KG1 (cell line): ENCODE measurements at places on chromosomes 3 and 15.

GRCh38 chr3:149581681-149582370, 76.0 kb downstream of the WWTR1 start:
- DNase-seq, result no peak

DNA sequence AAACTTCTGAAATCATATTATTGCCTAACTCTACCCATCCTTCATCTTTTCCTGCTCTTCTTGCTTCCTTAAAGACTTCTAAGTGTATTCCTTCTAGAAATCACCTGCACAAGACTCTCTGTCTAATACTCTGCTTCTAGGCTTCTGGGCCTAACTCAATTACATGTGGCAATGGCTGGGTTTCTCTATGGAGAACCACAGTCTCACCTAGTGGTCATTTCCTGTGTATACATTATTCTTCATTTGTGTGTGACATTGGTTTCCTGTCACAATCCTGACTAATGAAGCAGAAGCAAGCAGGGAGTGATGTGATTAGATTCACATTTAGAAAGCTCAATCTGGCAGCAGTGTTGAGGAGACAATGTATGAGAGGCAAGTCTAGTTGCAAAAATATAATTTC, 16.9 kb upstream of the CLDN1 start:
- DNase-seq, result no peak

GRCh38 chr3:124860599-124860998, 26.6 kb downstream of the ITGB5 start:
- DNase-seq, result no peak

DNA sequence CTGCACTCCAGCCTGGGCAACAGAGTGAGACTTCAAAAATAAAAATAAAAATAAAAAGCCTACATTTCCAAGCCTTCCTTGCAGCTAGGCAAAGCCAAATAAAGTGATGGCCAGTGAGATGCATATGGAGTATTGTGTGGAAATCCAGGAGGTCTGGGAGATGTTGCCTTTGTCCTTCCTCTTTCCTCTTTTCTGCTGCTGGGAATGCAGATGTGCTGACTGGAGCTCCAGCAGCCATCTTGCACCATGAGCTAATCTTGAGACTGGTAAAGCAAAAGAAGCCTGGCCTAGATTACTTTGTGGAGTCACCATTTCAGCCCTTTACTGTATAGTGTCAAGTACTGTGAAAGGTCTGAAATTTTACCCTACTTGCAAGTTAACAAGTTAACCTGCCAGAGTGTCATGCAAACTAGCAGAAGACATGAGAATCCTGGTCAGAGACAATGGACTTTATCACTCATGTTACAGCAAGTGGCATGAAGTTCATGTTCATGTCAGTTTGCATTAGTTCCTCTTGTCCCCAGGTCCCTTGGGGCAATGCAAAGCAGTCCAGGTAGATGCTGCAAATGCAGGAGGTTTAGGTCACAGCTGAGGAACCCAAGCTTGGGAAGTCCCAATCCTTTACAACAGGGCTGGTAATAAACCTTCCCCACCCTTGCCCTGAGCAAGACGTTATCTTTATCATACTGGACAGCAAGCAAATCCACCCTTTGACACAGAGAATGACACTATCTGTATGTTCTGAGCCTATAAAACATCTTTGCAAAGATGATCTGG, 103.1 kb downstream of the TLE3 start:
- DNase-seq, result no peak

GRCh38 chr3:56800130-56800831, 1.5 kb downstream of the ARHGEF3 start:
- DNase-seq, result no peak

- no peak for DNase-seq
Observed at GRCh38 chr15:78167227-78167888, 18.2 kb downstream of the IDH3A start.

DNA sequence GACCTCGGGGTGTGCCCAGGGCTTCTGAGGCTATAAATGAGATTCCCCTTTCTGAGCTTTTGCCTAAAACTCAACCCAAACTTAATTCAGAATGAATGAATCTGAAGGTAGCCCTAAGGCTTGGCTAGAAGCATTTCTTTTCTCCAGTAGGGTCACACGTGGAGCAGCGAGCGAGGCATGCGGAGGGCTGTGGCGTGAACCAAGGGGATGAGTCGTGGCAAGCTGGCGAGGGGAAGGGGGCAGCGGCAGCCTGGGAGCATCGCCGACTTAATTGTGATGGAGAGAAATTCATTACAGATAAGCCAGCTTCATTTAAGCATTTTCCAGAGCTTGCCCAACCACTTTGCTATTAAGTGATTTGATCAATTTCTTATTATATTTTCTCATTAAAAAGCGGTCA, 79.9 kb downstream of the CHSY1 start:
- no peak for DNase-seq

DNA sequence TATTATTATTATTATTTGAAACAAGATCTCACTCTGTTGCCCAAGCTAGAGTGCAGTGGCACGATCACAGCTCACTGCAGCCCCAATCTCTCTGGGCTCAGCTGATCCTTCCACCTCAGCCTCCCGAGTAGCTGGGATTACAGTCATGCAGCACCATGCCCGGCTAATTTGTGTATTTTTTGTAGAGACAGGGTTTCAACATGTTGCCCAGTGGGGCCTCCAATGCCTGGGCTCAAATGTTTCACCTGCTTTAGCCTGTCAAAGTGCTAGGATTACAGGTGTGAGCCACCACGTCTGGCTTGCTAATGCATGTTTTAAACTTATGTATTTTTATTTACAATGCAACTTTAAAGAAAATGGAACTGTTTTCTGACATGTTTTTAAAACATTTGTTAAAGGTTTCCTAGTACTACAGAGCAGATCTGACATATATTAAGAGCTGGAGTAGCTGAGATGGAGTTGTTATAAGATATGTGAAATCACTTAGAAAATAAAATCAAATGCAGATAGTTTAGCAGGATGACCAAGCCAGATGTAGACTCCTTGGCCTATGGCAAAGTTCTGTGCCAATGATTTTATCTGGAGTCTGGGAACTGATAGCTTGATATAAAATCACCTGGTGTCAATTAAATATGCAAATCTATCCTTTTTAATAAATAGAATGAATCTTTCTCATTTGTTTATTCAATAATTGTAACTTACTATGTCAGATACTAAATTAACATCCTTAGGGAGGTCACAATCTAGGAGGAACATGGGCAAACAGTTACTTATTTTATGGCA, 310.1 kb upstream of the NAALADL2 start:
- no peak for DNase-seq

GRCh38 chr3:72887705-72888545, at the start of gene GXYLT2:
Gene GXYLT2, plus strand, starts transcription at chr3:72888046. Its CDS starts 188 bp downstream, at chr3:72888234.
- peak; percentile 34 for DNase-seq

- no peak for DNase-seq
Observed at GRCh38 chr3:97417-98258, 98.9 kb upstream of the CHL1 start.

- DNase-seq, result no peak
Observed at GRCh38 chr3:26807272-26807671, 184.7 kb downstream of the LRRC3B start.

GRCh38 chr15:92807971-92808571, 92.1 kb upstream of the CHD2 start:
- no peak for DNase-seq

DNA sequence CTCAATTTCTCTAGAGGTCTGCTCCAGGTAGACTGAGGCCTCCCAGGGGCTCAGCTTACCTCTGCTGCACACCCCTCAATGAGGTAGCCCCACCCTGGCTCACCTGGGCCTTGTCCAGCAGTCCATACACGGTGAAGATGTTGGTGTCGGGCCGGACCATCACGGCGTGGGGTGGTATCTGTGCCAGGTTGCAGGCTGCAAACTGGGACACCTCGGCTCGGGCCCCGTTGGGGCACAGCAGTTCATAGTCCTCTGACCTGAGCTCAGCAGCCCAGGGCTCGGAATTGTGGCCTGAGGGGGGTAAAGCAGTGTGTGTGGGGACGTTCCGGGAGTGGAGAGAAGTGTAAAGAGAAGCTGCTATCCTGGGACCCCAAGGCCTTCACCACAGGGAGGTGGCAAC, 23.2 kb downstream of the MELTF start:
- no peak for DNase-seq

- DNase-seq, result no peak
Observed at GRCh38 chr3:58952128-58952917, 97.5 kb downstream of the CFAP20DC start.

GRCh38 chr15:82910721-82911120, 41.8 kb downstream of the HOMER2 start:
- no peak for DNase-seq

DNA sequence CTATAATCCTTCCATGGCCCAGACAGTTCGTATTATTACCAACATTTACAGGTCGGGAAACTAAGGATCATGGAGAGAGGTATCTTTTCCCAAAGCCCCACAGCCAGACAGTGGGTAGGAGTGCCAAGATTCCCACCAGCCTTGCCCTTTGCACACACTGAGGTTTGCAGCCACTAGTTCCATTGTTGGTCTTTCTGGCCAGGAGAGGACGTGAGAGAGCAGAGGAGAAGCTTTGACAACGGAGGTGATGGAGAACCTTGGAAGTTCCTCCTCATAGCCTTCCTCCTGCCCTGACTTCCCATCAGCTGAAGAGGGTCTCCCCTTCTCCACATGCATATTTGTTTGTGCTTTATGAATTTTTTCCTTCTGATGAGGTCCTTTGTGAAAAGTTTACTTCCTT, 50.5 kb upstream of the PLCL2 start:
- DNase-seq, result no peak

DNA sequence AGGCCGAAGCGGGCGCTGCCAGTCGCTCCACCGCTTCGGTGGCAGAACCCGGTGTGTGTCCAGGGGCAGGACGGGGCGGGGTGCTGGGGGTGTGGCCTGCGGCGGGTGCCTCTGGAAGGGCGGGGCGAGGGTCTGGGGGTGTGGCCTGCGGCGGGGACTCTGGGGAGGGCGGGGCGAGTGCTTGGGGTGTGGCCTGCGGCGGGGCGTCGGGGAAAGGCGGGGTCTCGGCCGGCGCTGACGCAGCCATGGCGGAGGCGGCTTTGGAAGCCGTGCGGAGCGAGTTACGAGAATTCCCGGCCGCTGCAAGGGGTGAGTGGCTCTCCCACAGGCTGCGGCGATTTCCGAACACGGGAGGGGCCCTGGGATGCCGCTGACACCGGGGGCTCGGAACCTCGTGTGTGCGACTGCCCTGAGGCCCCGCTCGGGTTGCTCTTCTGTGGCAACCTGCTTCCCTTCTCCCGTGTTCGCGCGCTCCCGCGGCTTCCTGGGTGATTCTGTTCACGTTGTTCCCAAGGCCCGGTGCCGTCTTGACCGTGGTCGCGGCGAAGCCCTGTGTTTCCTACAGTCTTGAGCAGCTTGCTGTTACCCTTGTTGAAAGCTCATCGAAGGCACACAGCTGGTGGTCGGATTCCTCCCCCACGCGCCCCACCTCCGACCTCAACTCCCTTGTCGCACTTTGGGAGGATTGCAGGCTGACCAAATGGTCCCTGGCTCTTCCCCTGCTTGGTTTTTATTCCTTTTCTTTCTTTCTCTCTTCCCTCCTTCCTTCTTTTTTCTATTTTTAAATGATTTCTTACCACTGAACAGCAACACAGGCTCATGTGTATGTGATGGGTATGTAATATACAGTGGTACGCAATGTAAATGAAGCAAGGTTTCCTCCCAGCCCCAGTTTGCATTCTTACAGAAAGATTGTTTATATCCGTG, at the start of gene JMJD7:
JMJD7 (plus strand) TSS at position 213 of the 927 bp plus-strand sequence; CDS start at position 246, 33 bp downstream.
- peak; percentile 77 for DNase-seq
